ENCODE measurements at places on chromosomes 11 and 22.

DNA sequence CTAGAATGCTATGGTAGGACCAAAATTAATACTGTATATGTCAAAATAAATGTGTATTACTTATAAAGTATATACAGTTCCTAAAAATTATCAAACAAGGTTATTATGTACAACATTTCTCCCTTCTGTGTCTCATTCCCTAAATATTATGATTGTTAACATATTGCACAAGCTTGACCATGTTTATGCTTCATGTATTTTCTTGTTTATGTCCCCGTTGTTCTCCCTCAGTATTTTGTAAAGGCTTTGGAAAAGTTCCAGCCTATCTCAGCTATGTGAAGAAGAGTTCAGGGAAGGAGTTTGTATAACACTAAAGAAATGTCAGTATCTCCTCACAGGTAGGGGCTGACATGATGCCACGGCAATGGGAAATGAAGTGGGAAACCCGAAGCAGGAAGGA, 19.6 kb downstream of the ADM start:
- no peak for DNase-seq

GRCh38 chr11:11347592-11347991, 5.5 kb downstream of the CSNK2A3 start:
- DNase-seq = no peak

DNA sequence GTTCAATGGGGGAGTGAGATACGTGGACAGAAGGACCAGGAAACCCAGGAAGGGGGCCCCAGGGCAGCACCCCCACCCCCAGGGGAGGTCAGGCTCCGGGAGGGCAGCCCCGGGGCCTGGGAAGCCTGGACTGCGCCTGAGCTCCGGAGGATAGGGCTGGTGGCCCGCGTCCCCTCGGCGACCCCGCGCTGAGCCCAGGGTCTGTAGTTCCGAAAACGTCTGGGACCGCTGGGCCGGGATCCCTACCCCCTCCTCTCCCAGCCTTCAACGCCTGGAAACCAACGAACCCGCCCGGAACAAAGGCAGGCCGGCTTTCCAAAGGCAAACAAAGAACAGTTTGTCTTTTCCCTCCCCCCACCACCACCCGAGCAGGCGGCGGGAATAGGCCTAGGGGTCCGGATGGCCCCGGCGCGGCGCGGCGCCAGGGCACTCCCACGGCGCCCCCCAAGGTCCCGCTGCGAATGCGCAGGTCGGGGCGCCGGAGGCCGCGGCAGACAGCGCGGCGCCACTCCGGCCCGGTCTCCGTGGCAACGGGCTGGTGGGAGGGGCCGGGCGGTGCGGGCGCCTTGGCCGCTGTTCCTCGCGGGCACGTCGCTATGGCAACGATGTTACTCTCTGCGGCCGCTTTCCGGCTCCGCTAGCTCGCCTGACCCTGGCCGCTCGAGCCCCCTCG, 58.5 kb downstream of the IGLL1 start:
- DNase-seq = peak; percentile 96

GRCh38 chr11:89490981-89491690, at the start of gene NOX4:
Gene NOX4, minus strand, starts transcription at chr11:89491375. Its CDS starts 129 bp downstream, at chr11:89491246.
- peak; percentile 0 for DNase-seq

- DNase-seq = no peak
Observed at GRCh38 chr22:25359601-25360261, 140.3 kb downstream of the CRYBB2 start.

All from hematopoietic multipotent progenitor cell treated with erythropoietin and hydrocortisone succinate and interleukin-3 and kit ligand, for 4 days (in vitro differentiated cells).